ENCODE measurements at places on chromosomes 4 and X. TPM values are rescaled to one million over a fixed set of nuclear protein-coding genes. Genes with fewer than 3 reads are reported as not detected.

- H3K27me3 ChIP-seq, result no peaks in the 10 kb centered on the region
- DNase-seq, result no peak
- no peaks in the 10 kb centered on the region for H3K4me1 ChIP-seq
- H3K4me3 ChIP-seq, result no peak overlapping the region
Measured at GRCh38 chrX:81957900-81958545, 756.1 kb downstream of the SH3BGRL start.

GRCh38 chr4:88418411-88418810 is 38.5 kb upstream of the HERC5 start:
- H3K36me3 ChIP-seq, result no peaks in the 10 kb centered on the region
- no peak for DNase-seq
- H3K4me1 ChIP-seq, result no peaks in the 10 kb centered on the region

DNA sequence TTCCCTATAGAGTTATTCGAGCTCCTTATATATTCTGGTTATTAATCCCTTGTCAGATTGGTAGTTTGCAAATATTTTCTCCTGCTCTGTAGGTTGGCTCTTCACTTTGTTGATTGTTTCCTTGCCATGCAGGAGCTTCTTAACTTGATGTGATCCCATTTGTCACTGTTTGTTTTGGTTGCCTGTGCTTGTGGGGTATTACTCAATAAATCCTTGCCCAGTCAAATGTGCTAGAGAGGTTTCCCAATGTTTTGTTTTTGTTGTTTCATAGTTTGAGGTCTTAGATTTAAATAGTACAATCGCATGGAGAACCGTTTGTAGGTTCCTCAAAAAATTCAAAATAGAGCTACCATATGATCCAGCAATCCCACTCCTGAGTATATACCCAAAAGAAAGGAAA is 2.3 kb upstream of the SYTL5 start:
- H3K27me3 ChIP-seq, result no peaks in the 10 kb centered on the region
- no peak overlapping the region for H3K4me3 ChIP-seq
- DNase-seq, result no peak
- no peak overlapping the region for H3K27ac ChIP-seq
- no peaks in the 10 kb centered on the region for H3K4me1 ChIP-seq

DNA sequence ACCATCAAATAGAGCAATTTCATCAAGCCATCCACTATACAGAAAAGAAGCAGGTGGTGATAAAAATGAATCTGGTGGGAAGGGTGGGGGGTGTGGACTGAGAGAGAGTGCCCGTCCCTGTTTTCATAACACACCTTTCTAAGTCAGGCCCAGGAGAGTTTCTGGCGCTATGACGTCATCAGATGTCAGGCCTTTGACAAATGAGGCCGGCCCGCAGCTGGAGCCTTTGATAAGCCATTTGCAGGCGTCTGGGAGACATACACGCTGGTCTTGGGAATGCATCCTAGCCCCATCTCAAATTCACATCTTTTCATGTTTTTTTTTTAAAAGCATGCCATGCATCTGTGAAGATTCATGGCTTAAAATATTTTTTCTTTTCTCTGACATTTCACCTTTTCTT is 404.5 kb downstream of the BCOR start:
- no peaks in the 10 kb centered on the region for H3K36me3 ChIP-seq
- DNase-seq, result no peak
- H3K27me3 ChIP-seq, result peaks cover 6% of the 10 kb centered on the region
- H3K27ac ChIP-seq, result no peak overlapping the region
- no peak overlapping the region for H3K4me3 ChIP-seq

- H3K36me3 ChIP-seq, result no peaks in the 10 kb centered on the region
- H3K27ac ChIP-seq, result no peak overlapping the region
- H3K4me1 ChIP-seq, result no peaks in the 10 kb centered on the region
- H3K4me3 ChIP-seq, result no peak overlapping the region
Measured at GRCh38 chrX:44884944-44885343, 12.0 kb downstream of the KDM6A start.

DNA sequence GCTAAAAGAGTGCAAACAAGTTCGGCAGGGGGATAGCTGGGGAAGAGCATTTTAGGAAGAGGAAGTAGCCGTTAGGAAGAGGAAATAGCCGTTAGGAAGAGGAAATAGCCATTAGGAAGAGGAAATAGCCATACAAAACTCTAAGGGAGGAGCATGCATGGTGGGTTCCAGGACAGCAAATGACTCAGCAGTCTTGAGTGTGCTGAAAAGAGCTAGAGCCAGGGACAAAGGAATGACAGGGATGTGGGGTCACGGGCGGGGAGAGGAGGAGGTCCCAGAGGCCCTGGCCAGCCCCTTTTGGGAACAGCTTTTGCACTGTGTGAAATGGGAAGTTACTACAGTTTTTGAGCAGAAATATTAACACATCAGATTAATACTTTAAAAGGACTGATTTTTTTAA is 882.6 kb downstream of the TRIML1 start:
- no peak overlapping the region for H3K27ac ChIP-seq
- H3K4me3 ChIP-seq, result no peak overlapping the region
- no peaks in the 10 kb centered on the region for H3K27me3 ChIP-seq
- no peak for DNase-seq
- H3K36me3 ChIP-seq, result no peaks in the 10 kb centered on the region

ARAP2 gene
- 95.8 TPM for total RNA-seq

GRCh38 chrX:131747173-131747572 is 203.3 kb downstream of the OR13H1 start:
- peak overlapping the region; percentile 62 for H3K27ac ChIP-seq
- peaks cover 4% of the 10 kb centered on the region for H3K4me1 ChIP-seq
- no peak for DNase-seq
- peak overlapping the region; percentile 41 for H3K4me3 ChIP-seq
- no peaks in the 10 kb centered on the region for H3K27me3 ChIP-seq

DNA sequence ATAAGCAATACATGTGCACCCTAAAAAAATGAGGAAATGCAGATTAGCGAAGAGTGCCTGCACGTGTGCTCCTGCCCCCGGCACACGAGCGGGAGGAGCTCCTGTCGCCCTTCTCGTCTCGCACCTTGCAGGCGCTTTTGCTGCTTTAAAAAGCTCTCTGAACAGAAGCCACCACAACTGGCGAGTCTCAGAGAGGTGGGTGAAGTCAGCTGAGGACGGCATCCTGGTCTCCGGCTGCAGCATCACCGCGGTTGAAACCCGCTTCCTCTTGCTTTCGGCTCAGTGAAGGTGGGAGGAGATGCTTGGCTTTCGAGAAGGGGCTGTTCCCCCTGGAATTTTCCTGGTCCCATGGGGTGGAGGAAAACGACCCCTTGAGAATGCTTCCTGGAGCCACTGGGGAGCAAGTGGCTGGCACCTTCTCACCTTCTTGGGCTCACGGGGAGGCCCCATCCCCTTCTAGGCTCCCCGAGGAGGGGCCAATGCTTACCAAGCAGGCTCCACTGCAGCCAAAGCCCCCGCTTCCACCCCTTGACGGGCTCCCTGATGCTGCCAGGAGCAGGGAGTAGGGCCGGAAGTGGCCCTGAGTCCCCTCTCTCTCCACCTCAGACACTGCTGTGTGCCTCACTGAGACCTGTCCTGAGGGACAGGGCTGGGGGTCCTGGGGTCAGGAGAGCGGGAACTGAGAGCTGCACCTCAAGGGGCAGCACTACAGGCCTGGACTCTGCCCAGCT is 29.2 kb upstream of the MXD4 start:
- no peak overlapping the region for H3K4me3 ChIP-seq
- no peaks in the 10 kb centered on the region for H3K27me3 ChIP-seq
- no peak overlapping the region for H3K27ac ChIP-seq
- peaks cover 5% of the 10 kb centered on the region for H3K4me1 ChIP-seq

DNA sequence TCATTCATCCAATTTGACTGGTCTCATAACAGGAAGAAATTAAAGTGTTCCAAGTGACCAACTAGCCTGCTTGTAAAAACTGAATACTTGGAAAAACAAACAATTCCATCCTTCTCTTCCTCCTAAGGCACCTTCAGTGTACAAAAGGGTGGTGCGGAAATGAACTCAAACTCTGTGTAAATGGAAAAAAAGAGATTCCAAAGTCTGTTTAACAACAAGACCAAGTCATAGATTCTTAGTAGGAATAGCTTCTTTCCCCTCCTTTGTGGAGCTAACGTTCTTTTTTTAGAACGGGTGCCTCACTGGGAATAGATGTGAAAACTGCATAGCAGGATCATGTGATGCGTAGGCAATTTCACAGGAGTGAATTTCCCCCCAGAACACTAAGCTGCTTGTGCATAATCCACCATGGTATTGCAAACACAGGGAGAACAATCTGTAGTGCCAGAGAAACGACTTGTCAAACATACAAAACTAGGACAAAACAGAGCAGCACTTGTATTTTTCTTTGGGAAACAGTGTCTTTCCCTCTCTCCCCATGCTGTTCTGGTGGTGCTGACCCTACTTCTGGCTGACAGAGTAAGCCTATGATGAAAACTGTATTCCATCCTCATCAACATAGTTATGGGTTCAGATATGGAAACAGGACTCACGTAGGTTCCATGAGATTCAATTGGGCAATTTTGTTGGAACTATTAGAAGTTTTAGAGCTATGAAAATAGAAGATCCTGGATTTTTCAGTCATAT is 13.2 kb upstream of the SOD3 start:
- DNase-seq, result no peak
- no peaks in the 10 kb centered on the region for H3K36me3 ChIP-seq
- no peaks in the 10 kb centered on the region for H3K27me3 ChIP-seq
- H3K4me3 ChIP-seq, result no peak overlapping the region
- H3K4me1 ChIP-seq, result no peaks in the 10 kb centered on the region

DNA sequence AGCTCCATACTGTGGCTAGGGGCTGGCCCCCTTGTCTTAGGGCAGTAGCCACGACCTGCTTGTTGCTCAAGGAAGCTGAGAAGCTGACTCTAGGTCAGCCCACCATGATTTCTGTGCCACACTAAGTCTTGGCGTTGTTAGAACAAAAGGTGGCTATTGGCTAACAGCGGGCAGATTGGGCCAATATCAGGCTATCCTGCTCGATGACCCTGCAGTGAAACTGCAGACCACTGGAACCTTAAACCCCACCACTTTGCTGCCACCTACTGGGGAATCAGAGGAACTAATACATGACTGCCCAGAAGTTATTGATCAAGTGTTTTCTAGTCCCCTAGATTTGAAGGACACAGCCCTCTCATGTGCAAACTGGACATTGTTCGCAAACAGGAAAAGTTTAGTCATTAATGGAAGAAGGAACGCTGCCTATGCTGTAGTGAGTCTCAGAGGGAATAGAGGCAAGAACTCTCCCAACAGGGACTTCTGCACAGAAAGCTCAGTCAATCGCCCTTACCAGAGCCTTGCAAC is 17.0 kb upstream of the PAPSS1 start:
- no peak for DNase-seq
- H3K4me1 ChIP-seq, result no peaks in the 10 kb centered on the region
- no peak overlapping the region for H3K27ac ChIP-seq
- H3K27me3 ChIP-seq, result no peaks in the 10 kb centered on the region
- no peaks in the 10 kb centered on the region for H3K36me3 ChIP-seq

GRCh38 chrX:153948847-153949805 is 4.7 kb upstream of the RENBP start:
- no peak overlapping the region for H3K4me3 ChIP-seq
- H3K36me3 ChIP-seq, result peaks cover 73% of the 10 kb centered on the region
- H3K4me1 ChIP-seq, result peaks cover 46% of the 10 kb centered on the region
- H3K27ac ChIP-seq, result peak overlapping the region; percentile 61

DNA sequence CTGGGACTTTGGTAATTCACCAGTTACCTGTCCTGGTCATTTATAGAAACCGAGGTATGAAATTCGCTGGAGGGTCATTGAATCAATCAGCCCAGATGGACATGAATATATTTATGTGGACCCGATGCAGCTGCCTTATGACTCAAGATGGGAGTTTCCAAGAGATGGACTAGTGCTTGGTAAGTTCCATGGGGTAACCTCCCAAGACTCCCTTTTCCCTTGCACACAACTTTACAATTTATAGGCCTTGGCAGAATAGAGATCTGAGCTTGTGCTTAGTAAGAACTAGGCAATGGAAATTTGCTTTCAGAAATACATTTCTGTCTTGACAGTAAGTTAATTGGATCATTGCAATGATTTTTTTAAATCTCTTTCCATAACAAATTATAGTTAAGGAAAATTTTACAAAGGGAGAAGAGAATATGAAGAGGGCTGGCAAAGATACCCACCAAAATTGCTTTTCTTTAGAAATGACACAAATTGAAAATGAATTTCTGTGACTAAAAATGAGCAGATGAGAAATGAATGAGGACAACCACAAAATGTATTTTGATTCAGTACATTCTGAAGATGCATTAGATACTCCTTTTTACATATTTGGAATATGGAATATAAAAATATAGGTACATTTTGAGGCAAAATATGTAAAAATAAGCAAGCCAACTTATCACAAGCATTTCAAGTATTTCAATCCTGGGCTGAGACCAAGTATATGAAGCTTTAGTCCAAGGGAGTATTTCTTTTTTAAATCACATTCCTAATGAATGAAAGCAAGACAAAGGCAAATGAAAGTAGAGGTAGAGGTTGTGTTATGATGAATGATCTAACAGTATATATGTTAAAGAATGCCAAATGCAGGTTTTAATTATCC is 45.9 kb downstream of the PDGFRA start:
- H3K27ac ChIP-seq, result no peak overlapping the region
- no peak for DNase-seq
- peaks cover 2% of the 10 kb centered on the region for H3K27me3 ChIP-seq
- no peaks in the 10 kb centered on the region for H3K36me3 ChIP-seq

DNA sequence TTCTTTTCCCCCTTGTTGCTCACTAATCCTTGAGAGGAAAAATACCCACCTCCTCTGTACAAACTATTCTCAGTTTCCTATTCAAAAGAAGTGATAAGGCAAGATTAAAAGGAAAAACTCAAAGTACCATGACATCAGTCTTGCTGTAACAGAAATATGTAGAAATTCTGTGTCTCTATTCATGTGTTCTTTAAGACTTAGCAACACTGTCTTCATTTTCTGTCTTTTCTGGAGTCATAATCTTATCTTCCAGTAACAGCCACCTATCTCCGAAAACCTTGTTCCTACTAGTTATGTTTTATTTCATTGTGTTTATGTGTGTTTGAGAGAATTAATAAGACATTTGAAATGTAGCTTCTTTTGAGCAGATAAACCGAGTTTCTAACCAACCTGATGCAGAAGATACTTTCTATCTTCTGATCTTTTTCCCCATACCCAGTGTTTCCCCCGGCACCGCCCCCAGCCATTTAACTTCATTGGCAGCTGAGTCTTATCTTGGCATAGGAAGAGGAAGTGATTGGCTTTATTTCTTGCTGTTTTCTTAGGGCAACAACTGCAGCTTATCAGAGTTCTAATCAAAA is 8.0 kb downstream of the FAM241A start:
- DNase-seq, result no peak
- no peaks in the 10 kb centered on the region for H3K27me3 ChIP-seq
- H3K4me3 ChIP-seq, result no peak overlapping the region
- no peaks in the 10 kb centered on the region for H3K4me1 ChIP-seq
- H3K27ac ChIP-seq, result no peak overlapping the region

MAGEA12 gene
- total RNA-seq, result not detected

- H3K4me3 ChIP-seq, result no peak overlapping the region
- no peak overlapping the region for H3K27ac ChIP-seq
- H3K4me1 ChIP-seq, result no peaks in the 10 kb centered on the region
- H3K36me3 ChIP-seq, result peaks cover 5% of the 10 kb centered on the region
- H3K27me3 ChIP-seq, result peaks cover 5% of the 10 kb centered on the region
- no peak for DNase-seq
Measured at GRCh38 chrX:136227948-136228838, 23.0 kb downstream of the MAP7D3 start.

All from spinal cord (tissue), 10 donors.